OCI-M1 (cell line): ENCODE measurements at places on chromosomes 13 and 19.

DNA sequence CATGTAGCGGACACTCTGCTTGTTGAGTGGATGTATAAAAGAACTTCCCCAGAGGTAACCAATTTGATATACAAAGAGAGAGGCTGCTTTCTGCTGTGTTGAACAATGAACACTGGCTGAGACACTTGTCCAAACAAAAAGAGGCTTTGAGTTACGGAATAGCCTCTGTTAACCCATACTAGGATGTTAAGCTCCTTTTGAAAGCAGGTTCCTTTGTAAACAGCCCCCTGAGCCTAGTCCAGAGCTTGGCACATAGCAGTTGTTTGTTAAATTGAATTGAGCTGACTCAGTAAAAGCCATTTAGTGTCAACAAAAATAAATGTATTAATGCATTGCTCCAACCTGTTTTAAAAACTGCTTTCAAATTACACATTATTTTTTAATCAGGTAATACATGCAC, 200.1 kb downstream of the MZT1 start:
- no peak for DNase-seq

GRCh38 chr19:19319732-19320360, 463 bp downstream of the SUGP1 start:
- DNase-seq: peak; percentile 30

DNA sequence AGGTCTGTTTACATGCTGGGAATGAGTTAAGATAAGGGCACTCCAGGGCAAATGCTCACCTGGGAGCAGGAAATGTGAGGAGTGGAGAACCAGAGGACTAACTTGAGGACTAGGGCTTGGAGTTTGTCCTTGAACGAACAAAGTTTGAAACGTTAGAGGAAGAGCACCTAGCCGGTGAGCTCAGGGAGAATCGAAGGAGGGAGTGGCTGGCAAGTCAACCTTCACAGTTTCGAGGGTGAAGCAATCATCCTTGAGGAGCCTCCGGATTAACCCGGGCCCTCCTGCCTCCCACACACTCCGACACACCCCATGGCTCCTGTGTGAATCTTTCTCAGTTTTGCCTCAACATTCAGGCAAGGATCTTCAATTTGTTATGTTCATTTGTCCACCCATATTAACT, 58.6 kb downstream of the LMO7 start:
- DNase-seq: no peak

GRCh38 chr19:47113850-47114651, 475 bp upstream of the ZC3H4 start:
- no peak for DNase-seq

DNA sequence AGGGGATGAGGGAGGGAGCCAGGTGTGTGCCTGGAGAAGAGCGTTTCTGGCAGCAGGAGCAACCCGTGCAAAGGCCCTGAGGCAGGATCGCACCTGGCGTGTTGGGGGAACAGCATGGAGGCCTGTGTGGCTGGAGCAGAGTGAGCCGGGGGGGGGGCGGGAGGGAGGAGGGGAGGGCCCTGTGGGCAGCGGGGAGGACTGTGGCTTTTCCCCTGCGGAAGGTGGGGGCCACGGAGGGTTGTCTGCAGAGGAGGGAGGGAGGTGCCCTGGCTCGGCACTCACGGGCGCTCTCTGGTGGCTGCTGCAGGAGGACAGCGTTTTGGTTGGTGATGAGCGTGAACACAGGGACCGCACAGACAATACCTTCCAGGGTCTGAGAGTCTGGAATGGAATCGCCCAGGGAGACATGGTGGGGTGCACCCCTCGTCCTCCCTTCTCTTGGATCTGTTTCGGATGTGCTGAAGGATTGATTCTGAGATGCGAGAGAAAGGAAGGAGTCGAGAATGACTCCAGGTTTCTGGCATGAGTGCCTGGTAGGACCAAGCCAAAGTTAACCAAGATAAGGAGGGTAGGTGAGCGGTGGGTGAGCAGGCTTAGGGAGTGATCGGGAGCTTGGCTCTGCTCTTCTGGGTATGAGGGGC, 6.5 kb downstream of the RAB11B start:
- peak; percentile 77 for DNase-seq

DNA sequence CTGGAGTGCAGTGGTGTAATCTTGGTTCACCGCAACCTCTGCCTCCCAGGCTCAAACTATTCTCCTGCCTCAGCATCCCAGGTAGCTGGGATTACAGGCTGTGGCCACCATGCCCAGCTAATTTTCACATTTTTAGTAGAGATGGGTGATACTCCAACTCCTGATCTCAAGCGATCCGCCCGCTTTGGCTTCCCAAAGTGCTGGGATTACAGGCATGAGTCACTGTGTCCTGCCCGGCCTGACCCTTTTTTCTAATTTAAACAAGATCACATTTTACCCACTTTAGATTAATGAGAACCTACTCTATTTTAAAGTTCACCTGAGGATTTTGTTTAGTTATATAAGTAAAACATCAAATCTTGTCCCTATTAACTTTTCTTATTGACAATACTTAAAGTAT, 91.8 kb upstream of the POSTN start:
- DNase-seq: no peak

DNA sequence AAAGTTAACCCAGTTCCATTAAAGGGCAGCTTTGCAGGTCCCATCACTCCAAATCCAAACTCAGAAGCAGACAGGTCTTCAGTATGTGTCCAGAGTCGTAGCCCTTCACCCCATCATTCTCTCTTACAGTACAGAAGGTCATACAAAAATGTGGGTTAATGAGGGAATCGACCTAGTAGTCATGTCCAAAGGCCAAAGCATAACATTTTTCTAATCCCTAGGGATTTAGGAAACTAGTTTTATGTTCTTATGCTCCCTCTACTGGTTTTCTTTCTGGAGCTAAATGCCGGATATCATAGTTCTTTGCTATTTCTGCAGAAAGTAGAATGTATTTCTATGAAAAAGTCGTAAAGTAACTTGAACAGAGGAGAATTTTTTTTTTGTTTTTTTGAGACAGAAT, 72.2 kb downstream of the DHRS12 start:
- DNase-seq: no peak

- no peak for DNase-seq
Measured at GRCh38 chr19:28569132-28570131, 643.5 kb downstream of the UQCRFS1 start.

DNA sequence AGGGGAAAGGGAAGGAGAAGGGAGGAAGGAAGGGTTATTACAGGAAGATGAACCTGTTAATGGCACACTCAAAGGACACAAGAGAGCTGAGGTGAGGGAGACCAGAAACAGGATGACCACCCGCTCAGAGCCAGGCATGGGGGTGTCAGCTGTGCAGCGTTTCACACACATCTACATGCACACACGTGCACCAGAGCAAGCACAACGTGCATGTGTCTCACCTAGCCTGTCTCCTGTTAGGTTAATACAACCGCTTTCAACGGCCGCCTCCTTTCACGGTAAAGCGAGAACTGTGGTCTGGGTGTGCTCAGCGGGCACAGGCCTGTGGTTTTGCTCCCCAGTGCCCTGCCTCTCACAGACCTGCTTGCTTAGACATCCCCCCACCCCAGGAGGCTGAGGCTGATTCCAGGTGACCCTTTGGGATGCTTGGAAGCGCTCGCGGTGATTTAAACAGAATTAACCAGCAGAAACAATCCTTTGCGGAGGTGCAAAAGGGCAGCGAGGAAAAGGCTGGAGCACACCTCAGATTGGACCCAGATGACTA, 27.4 kb downstream of the IRS2 start:
- no peak for DNase-seq

DNA sequence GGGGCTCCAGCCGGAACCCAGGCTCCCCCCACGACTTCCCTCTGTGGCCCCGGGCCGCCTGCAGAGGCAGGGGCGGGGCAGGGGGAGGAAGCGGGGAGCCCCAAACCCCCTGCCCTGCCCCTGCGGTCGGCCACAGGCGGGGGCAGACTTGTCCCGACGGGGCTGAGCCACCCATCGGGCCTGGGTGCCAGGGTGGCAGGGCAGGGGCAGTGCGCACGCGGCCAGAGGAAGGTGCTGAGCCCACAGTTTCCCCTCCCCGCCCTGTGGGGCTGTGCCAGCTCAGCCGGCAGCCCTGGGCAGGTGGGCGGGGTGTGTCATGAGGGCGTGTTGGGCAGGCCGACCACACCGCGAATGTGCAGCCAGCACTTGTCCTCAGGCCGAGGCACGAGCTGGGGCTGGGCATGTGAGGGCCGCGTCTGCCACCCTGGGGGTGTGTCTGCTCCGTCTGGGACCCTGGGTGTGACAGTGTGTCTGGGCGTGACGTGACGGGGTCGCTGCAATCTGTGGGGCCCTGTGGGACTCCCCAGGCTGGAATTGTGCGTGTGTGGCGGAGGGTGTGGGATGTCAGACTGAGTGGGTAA, 17.7 kb downstream of the CCDC97 start:
- DNase-seq: peak; percentile 73

GRCh38 chr13:74835579-74835978, 646.4 kb downstream of the TBC1D4 start:
- no peak for DNase-seq

DNA sequence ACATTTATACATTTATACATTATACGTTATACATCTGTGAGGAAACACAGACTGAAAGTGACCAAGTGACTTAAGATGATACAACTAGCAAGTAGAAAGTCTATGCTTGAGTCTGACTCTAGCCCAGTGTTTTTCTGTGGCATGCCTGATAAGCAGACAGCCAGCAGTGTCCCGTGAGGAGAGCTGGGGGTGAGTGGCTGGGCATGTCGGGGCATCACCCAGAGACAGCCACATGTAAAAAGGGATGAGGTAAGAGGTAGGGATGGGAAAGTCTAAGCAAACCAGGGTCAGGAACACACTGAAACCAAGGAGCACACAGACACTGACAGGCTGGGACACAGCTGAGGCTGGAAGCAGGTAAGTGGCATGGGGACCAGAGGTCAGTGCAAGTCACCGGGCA, 333.2 kb downstream of the FOXO1 start:
- DNase-seq: no peak

- peak; percentile 4 for DNase-seq
Measured at GRCh38 chr19:28239270-28239669, 973.7 kb downstream of the UQCRFS1 start.

DNA sequence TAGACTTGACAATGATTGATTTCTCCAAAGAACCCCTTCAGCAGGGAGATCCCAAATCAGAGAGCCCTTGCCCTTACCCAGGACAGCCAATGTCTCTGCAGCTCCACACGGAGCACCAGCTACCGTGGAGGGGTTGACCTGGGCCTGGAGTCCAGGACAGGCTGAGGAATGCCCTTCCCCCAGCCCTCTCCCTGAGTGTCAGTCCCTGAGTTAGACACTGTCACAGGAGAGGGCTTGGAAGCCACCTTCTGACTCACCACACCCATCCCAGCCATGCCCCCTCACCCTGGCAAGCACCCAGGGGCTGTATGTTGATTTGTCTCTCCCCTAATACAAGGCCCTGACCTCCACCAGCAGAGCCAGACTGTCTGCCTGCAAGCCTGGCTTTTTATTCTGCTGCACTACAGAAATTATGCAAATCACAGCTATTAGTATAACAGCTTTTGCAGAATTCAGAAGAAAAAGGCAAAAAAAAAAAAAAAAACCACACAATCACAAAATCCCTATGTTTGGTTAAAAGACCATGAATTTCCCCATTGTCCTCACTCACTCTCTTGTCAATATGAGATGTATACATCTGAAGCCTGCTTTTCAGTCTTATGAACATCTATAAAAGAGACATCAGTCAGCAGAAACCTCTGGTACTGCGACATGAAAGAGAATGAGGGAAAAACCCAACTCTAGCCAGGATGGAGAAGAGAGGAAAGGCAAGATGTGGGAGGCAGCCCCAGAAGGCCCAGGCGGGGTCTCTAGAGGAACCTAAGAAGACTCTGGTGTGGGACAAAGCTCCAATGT, 240.7 kb downstream of the UQCRFS1 start:
- DNase-seq: no peak

- DNase-seq: peak; percentile 83
Measured at GRCh38 chr19:48997972-48998371, 4.3 kb downstream of the RUVBL2 start.

- DNase-seq: peak; percentile 68
Measured at GRCh38 chr13:68927387-68928026, 1180.1 kb upstream of the ATXN8OS start.

- peak; percentile 80 for DNase-seq
Measured at GRCh38 chr19:49677231-49677900, at the start of gene PRMT1. Gene PRMT1 (plus strand): TSS chr19:49677271. CDS start chr19:49677281, 10 bp downstream.

DNA sequence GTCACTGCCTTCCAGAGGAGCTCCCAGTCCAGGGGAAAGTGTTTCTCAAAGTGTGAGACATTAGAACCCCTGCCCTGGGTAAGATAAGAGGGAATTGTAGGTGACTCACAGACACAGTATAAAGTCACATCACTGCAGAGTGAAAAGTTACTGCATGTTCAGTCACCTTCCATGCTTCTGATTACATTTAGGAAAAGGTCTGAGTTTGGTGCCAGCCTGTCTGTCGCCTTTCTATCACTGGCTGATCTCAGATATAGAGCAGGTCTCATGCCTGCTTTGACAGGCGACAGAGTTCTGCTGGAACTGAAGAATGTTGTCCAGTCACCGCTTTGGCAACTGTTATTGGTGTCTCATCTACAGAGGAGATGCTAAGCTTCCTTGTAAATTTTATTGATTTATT, 1078.6 kb downstream of the UQCRFS1 start:
- no peak for DNase-seq

DNA sequence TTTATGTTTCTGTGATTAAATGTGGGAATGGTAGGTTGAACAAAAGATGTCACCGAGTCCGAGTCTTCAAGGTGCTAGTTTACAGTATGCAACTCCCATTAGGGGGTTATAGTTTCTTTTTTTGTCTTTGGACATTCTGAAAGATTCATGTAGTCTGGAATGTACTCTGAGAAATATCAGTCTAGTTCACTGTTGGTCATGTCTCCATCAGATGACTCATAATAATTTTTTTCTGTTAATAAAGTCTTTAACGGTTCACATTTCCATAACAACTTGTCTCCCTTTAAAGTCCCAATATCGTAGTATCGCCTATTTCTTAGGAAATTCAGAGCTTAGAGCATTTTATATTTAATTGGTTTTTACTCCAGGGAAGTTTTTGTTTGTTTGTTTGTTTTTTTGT, 13.5 kb upstream of the ESD start:
- no peak for DNase-seq

DNA sequence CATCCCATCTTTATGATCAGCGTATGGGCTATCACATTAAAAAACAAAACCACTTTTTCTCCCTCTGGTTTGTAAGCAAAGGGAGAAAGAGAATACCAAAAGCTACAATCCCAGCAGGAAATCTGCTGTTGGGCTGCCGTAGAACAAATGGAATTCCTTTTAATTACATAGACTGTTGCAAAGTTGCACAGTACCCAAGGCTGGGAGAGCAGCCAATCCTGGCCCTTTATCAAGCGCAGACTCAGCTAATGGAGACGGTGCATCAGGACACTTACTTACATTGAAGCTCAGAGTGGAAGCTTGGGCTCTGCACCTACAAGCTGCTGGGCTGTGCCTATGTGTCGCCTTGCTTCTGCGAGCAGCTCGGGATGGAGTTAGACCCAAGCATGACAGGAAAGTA, 15.2 kb downstream of the CCNA1 start:
- DNase-seq: no peak

DNA sequence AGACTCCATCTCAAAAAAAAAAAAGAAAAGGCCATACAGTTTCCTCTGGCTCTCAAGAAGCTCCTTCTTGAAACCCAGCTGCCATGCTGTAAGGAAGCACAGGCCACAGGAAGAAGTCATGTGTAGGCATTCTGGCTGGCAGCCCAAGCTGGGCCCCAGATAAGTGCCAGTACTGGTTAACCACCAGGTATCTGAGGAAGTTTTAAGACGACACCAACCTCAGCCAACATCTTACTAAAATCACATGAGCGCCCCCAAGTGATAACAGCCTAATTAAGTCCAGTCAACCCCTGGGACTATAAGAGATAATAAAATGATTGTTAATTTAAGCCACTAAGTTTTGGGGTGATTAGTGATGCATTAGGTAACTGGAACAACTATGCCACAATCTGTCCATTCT, 27.4 kb upstream of the AKT2 start:
- peak; percentile 42 for DNase-seq
